Spinal cord (tissue), 10 donors: ENCODE measurements at places on chromosomes 12 and 14. TPM values are rescaled to one million over a fixed set of nuclear protein-coding genes. Genes with fewer than 3 reads are reported as not detected.

Gene LALBA
- polyA plus RNA-seq, result not detected

Gene OTOGL
- polyA plus RNA-seq, result 0.54 TPM

Gene PPP2R3C
- polyA plus RNA-seq, result 65.1 TPM

GRCh38 chr12:105234197-105234596 is 1.8 kb downstream of the APPL2 start:
- no peaks in the 10 kb centered on the region for H3K27me3 ChIP-seq
- DNase-seq, result no peak
- H3K36me3 ChIP-seq, result no peaks in the 10 kb centered on the region
- H3K4me1 ChIP-seq, result peaks cover 10% of the 10 kb centered on the region

DNA sequence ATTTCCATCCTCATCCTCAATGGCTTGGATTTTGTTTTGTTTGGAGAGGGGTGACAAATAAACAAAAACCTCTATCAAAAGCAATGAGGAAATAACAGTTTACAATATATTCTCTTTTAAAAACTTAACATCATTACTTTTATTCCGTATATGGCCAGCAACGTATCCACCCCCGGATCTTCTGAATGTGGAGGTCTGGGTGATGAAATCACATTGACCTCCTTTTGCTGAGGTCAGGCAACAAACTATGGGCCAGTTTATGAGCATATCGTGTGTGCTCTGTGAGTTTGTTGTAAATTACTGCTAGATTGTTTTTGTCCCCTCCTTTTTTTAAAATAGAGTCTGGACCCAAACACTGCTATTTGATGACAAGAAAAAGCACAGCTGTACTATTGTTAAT is 178.1 kb downstream of the BCAT1 start:
- H3K36me3 ChIP-seq, result no peaks in the 10 kb centered on the region
- no peaks in the 10 kb centered on the region for H3K4me1 ChIP-seq
- no peak overlapping the region for H3K27ac ChIP-seq
- no peak for DNase-seq

- no peak overlapping the region for H3K27ac ChIP-seq
- no peaks in the 10 kb centered on the region for H3K4me1 ChIP-seq
- H3K4me3 ChIP-seq, result no peak overlapping the region
- H3K27me3 ChIP-seq, result no peaks in the 10 kb centered on the region
- no peaks in the 10 kb centered on the region for H3K36me3 ChIP-seq
Measured at GRCh38 chr12:119827760-119828159, 49.4 kb downstream of the CIT start.

DNA sequence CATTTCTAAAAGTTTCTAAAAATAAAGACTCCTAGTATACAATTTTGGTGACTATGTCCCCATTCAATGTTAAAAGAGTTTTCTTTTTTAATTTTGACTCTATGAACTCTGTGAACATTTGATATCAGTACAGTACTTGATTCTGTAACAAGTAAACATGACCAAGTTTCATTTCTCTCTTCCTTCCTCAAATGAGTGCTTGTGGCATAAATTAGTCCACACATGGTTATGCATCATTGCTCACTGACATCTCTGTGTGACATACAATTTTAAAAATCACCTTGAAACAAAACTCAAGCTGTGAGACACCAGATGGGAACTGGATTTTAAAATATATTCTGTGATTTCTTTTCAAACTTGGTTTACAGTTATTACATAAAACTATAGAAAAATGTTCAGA is 253.9 kb upstream of the MDGA2 start:
- DNase-seq, result no peak
- no peaks in the 10 kb centered on the region for H3K27me3 ChIP-seq
- H3K4me1 ChIP-seq, result no peaks in the 10 kb centered on the region

DNA sequence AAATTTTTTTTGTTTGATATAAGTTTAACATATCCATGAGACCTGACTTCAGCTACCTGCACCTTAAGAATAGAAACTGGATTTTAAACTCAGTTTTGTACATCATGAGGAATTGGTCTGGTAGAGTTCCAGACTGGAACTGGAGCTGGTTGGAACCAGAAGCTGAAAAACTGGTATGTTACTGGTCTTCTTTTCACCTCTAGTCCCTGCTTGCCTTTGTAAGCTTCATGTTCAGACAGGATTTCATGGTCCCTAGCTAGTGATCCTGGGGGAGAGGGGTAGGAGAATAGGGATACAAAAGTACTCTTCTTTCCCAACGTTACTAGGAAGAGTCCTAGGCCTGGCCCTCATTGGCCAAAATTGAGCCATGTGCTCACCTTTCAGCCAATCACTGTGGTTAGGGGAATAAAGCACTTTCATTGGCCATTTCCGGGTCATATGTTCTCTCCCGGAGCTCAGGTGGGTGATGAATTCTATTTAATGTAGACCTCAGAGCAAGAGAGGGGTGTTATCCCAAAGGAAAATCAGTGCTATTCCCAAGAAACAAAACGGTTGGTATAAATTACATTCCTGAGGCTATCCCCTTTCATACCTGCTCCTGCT is 36.9 kb upstream of the APPL2 start:
- no peaks in the 10 kb centered on the region for H3K4me1 ChIP-seq
- no peak overlapping the region for H3K4me3 ChIP-seq
- no peak for DNase-seq
- no peaks in the 10 kb centered on the region for H3K27me3 ChIP-seq

DNA sequence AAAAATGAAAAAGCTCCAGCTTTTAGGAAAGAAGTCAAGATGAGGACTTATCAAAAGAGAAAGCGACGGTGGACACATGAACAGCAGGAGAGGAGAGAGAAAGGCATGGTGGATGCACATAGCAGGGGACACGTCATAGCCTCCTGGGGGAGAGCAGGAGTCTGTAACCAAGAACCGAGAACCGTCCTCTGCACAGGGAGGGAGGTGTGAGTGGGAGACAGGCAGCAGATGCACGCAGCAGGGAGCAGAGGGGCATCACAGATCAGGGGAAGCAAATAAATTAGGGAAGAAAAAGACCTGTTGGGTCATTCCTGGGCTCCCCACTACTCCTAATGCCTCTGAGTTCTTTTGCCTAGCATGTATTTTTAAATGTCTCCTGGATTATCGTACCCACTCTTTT is 138.1 kb upstream of the RMST start:
- H3K36me3 ChIP-seq, result no peaks in the 10 kb centered on the region
- no peak for DNase-seq
- H3K4me3 ChIP-seq, result no peak overlapping the region
- H3K27ac ChIP-seq, result no peak overlapping the region
- H3K4me1 ChIP-seq, result no peaks in the 10 kb centered on the region
- H3K27me3 ChIP-seq, result no peaks in the 10 kb centered on the region
